ENCODE measurements at places on chromosomes 7 and 10.
A peak's percentile ranks its signal among the peaks of the same experiment; 100 is the strongest.

DNA sequence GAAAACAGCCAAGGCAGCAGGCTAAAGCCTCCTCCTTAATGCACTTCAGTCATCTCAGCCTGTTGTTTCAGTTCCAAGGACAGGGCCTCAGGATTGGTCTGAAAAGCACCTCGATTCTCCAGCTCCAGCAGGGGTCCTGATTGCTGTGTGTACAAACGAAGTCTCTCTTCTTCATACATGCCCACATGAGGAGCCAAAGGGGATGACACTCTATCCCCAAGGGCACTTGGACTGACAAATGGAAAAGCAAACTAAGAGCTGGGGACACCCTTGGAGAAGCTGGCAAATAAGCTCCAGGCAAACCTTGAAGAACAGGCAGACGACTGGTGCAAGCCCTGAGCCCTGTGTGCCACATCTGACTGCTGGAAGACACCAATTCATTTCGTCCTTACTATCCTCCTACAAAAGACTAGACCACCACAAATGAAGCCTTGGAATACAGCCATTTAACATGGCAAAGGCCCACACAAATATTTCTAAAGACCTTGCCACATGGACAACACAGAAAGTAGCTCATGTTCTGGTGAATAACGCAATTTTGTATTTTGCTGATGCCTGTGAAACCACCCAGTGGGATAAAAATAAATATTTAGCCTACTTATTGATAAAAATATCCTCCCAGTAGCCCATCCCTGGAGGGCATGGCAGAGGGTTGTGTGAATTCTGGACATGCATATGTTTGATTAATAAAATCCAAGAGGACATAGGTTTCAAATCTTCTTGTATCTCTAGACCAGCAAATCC, 61.9 kb downstream of the PARD3 start:
- DNase-seq = no peak

GRCh38 chr7:38507384-38507783, 123.8 kb downstream of the AMPH start:
- no peak for DNase-seq

GRCh38 chr7:51732116-51732515, 415.5 kb upstream of the COBL start:
- no peak for DNase-seq

DNA sequence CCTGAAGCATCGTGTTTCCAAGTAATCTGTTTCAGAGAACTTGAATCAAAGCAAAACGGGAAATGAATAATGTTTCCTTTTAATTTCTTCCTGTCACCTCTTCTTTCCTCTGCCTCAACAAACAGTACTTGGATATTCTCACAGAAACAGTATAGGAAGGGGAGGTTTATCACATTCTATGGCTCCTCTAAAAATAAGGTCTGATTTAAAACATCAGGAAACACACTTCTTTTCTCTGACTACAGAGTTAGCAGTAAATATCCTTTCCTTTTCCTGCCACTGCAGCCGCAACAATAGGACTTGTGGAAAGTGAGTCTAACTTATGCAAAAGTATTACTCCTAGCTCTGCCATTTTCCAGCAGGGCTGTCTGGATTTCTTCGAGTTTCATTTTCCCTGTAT, 62.3 kb downstream of the CH25H start:
- no peak for DNase-seq

GRCh38 chr10:63409465-63410027, 56.2 kb downstream of the JMJD1C start:
- DNase-seq = no peak

DNA sequence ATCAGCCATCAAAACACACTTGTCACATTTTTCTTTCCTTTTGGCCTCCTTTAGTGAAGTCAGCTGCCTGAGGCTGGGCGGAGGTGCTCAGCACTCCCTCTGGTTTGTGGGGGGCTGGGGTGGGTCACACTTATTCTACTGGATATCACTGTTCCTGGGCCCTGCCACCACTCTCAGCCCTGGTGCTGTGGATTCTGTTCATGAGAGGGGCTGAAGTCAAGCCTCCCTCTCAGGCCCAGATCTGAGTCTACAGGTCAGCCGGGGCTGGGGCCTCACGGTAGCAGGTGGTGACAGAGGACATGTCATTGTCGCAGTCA, 180.8 kb upstream of the TNS3 start:
- DNase-seq = no peak

DNA sequence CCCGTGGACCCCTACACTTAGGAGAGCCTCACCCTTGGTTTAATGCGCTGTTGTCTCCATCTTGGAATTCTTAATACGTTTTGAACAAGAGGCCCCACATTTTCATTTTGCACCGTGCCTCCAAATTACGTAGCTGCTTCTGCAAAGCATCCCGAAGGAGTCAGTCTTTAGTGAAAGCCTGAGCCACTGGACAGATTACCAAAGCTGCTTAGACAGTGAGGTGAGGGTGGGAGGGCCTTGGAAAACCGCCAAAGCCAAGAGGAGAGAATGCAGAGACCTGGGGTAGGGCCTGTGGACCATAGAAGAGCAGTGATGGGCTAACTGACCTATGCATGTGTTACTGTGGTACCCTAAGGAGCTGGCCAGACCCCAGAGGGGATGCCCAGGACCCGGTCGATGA, 4.2 kb upstream of the TCAF1 start:
- DNase-seq = no peak

- no peak for DNase-seq
Measured at GRCh38 chr7:86914551-86914950, 144.9 kb downstream of the ELAPOR2 start.

- DNase-seq = no peak
Measured at GRCh38 chr10:62911210-62911963, 95.2 kb upstream of the EGR2 start.

DNA sequence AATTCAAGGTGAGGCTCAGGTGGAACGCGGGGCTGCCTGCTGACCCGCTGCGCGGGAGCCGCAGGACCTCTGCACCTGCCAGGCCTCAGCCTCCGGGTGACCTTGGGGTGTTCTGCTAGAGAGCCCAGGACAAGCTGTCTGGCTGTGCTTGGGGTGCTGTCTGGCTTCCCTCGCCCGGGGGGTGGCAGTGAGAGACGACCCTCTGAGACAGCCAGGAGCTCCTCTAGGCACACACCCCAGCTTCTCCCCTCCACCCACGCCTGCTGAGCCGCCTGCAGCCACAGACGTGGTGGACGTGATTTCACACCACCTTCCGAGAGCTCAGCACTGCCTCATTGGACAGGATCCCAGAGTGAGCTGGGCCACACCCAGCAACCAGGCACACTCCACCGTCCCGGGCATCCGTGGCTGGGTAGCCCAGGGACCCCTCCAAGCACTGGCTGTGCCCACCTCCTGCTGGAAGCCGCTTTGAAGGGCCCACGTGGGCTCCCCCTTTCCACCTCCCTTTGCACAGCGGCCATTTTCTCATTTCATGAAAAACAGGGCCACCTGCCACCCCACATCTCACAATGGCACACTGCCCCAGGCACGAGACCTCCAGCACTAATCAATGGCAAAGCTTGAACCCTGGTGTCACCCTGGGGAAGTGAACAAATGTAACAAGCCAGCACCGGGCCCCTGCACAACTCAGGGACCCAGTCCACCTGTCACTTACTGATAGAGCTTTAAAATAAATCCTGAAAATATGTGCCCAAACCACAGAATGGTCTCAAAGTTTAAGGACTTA, 35.0 kb downstream of the ZFAND2A start:
- no peak for DNase-seq

- no peak for DNase-seq
Measured at GRCh38 chr7:28182071-28182471, 1.5 kb upstream of the JAZF1 start.

DNA sequence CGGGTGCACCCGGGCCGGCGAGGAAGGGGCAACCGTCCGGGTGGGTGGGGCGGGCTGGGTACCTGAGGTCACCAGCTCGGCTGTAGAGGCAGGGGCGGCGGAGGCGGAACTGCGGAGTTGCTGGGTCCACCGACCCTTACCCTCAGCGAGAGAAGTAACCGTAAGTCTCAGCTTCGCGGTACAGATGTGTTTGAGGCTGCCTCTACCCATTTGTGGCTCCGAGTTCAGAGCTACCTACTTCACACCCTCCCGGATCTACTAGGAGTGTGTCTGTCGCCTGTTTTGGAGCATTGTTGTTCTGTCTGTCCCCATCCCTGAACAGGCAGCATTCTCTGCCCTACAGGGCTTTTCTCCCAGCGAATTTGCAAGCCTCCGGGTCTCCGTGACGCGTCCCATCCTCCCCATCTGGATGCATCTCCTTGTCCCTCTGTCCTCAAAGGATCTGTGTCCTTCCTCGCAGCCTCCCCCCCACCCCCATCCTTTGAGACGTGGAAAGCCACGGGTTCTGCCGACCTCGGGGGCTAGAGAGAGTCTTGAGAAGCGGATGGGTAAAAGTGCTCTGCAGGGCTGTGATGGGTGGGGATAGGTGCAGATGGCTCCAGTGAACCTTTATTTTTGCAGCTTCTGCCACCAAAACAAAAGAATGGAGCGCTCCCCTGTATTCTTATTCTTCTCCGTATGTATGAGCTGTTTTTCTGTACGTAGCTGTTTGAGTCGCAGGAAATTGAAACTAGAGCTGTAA, 757 bp downstream of the ANKIB1 start:
- peak; percentile 14 for DNase-seq

DNA sequence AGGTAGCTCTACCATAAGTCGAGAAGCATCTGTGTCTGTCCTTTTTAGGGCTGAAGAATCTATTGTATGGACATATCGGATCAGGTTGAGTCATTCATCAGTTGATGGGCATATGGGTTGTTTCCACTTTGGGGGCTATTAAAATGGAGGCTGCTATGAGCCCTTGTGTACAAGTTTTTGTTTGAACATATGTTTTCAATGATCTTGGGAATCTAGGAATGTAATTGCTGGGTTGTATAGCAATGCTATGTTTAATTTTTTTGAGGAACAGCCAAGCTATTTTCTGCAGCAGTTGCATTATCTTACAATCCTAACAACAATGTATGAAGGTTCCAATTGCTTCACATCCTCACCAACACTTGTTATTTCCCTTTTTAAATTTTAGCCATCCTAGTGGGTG, 46.4 kb upstream of the HABP2 start:
- DNase-seq = no peak

DNA sequence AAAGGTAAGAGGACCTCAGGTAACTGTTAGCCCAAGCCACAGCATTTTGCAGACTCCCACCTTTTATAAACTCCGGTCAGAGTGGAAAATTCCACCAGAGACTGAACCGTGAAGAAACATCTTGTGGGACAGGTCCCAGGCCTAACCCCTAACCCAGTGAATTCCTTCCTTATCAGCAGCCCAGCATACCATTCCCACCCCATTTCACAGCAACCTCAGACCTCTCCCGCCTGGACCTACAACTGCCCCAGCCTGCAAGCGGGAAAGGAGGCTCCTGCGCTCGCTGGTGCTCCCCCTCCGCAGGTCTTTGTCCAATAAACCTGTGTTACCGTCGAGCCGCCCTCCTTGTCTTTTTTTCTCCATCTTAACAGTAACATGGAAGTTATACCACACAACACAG, 736.6 kb downstream of the MAGI2 start:
- DNase-seq = no peak

DNA sequence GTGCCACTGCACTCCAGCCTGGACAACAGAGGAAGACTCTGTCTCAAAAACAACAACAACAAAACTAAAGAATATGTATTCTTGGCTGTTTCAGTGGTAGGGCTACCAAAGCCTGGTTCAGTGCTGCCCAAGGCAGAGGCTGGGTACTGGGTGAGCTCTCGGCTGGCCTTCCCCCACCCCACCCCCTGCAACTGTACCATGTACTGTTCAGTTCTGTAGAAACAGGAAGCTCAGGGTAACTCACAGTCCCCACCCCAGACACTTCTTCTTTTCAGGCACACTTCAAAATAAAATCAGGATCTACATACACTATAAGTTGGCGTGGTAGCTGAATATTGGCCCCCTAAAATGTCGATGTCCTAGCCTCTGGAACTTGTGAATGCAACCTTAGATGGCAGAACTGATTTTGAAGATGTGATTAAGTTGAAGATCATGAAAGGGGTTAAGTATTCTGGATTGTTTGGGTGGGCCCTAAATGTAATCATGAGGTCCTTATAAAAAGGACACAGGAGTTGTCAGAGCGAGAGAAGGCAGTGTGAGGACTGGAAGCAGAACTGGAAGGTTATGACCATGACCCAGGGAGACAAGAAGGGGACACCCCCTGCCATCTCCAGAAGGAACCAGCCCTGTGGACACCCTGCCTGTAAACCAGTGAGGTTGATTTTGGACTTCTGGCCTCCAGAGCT, 31.2 kb downstream of the TBXAS1 start:
- DNase-seq = no peak

DNA sequence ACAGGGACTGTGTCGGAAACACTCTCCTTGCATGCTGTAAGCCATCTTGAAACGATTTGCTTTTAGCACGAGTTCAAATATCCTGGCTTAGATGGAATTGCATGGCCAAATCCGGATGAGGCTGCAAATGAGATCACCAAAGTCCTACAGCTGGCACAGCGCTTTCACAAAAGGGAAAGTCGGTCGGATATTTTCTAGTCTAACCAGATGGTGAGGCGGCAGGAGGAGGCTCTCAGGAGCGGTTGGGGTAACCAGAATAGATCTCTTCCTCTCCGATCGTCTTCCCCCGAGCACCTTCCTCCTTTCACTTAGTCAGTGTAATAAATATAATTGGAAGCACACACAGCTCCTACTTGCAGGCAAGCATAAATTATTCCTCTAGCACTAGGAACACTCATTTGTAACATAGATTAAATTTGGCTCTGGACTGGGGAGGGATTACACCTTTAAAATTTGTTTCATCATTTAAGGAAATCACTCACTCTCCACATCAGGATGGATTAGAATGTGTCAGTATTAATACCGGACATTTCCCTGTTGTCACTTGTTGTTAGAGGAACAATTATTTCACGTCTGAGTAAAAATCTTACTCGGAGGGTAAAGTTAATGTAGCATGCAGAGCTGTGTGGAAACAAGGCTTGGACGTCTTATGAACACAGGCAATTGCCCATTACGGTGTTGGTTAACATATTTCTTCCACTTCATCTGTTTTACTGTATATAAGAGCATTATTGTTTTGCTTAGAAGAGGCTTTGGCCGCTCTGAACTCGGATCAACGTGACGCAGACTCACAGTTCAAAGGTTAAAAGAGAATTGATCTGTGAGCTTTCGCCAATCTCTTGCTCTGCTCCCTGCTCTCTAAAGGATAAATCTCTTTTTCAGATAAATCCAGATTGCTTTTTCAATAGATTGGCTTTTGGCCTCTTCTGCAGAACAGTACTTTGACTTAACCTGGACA, 857.9 kb downstream of the TYW1 start:
- no peak for DNase-seq

DNA sequence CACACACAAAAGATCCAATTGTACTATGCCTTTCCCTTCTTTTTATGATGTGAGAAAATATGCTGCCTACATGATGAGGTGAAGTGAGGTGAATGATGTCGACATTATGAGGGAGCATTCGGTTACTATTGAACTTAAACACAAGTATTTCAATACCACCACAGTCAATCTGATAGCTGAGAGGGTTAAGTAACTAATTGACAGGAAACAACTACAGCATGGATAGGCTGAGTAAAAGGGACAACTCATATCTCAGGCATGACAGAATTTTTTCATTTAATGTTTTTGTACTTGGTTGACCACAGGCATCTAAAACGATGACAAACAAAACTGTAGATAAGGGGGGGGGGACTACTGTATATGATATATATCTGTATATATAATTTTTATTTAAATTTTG, 488.9 kb downstream of the SH2D4B start:
- DNase-seq = no peak
